ENCODE measurements at places on chromosomes 4 and X. TPM values are rescaled to one million over a fixed set of nuclear protein-coding genes. Genes with fewer than 3 reads are reported as not detected.

- H3K36me3 ChIP-seq, result no peaks in the 10 kb centered on the region
- H3K27ac ChIP-seq, result no peak overlapping the region
- H3K4me3 ChIP-seq, result no peak overlapping the region
- H3K4me1 ChIP-seq, result peaks cover 3% of the 10 kb centered on the region
Observed at GRCh38 chrX:148389629-148390028, 110.8 kb upstream of the AFF2 start.

Gene GPR50
- not detected for total RNA-seq

GRCh38 chr4:180953572-180953971 is 1289.6 kb upstream of the TENM3 start:
- H3K4me3 ChIP-seq, result no peak overlapping the region
- H3K27me3 ChIP-seq, result no peaks in the 10 kb centered on the region
- no peaks in the 10 kb centered on the region for H3K36me3 ChIP-seq
- no peak for DNase-seq
- H3K27ac ChIP-seq, result no peak overlapping the region

Gene BGN
- total RNA-seq, result not detected

DNA sequence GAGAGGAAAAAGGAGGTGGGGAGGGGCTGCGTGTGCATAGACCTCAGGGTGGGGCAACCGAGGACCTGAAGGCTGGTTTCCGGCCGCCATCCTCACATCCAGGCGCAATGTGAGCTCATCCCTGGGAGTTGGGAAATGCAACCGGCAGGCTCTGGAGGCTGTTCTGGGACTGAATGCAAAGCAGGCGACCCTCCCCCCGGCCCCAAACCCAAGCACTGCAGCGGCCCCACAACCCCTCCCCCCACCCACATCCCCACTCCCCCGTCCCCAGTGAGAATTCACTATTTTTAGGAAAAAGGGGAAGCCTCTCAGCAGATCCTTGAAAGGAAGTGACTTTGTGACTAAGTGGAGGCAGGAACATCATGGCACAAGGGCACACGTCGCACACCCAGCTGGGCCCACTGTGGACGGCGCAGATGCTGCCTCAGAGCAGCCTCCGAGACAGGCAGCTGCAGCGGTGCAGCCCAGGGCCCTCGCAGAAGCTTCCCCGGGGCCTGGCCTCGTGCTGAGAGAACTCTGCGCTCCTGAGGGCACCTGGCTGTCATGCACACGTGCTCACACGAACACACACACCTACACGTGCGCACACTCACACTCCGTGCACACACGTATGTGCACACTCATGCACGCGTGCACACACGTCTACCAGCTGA is 1.3 kb upstream of the PDE6B start:
- no peak for DNase-seq
- no peaks in the 10 kb centered on the region for H3K36me3 ChIP-seq
- H3K27me3 ChIP-seq, result peaks cover 19% of the 10 kb centered on the region
- H3K27ac ChIP-seq, result no peak overlapping the region
- no peaks in the 10 kb centered on the region for H3K4me1 ChIP-seq
- no peak overlapping the region for H3K4me3 ChIP-seq

Gene PCDH19
- not detected for total RNA-seq

DNA sequence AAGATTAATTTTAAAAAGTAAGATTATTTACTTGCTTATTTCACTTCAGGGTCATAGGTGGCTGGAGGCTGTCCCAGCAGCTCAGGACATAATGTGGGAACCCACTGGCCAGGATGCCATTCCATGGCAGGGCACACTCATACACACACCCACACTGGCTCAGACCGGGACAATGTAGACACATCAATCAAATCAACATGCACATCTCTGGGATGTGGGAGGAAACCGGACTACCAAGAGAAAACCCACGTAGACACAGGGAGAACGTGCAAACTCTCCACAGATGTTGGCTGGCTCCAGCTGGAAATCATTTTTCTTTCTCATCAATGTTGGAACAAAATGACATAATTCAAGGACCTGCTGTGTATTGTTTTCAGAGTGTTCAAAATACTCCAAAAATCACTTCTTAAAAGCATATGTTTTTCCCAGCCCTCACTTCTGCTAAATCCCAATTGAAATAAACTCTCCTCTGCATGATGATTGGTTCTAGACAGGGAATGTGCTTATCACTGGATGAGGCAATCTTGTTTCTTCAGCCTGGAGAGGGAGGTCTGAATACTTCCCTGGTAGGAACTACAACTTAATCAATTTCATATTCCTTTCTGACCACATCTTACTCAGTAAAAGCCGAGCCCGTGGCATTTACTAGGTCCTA is 18.6 kb upstream of the CPE start:
- H3K27ac ChIP-seq, result no peak overlapping the region
- H3K36me3 ChIP-seq, result no peaks in the 10 kb centered on the region
- no peak for DNase-seq
- H3K4me3 ChIP-seq, result no peak overlapping the region
- H3K27me3 ChIP-seq, result peaks cover 19% of the 10 kb centered on the region
